Endothelial cell of umbilical vein (primary cell): ENCODE measurements at places on chromosomes 4 and X. TPM values are rescaled to one million over a fixed set of nuclear protein-coding genes. Genes with fewer than 3 reads are reported as not detected.

DNA sequence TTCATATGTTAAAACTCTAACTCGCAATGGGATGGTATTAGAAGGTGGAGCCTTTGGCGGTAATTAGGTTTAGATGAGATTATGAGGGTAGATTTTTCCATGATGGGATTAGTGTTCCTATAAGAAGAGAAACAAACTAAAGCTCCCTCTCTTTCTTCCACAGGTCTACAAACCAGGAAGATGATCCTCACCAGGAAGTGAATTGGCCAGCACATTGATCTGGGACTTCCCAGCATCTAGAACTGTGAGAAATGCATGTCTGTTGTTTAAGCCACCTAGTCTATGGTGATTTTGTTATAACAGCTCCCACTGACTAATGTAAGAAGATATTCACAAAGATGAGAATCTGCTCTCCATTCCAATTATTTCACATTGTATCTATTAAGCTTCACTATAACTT, 2266.9 kb downstream of the PCDH7 start:
- no peak for DNase-seq

CXCL3 gene
- total RNA-seq = 1.3 and 1.4 TPM in 2 replicates

- DNase-seq = no peak
Measured at GRCh38 chr4:15771216-15772058, 6.7 kb upstream of the CD38 start.

CCDC149 gene
- total RNA-seq = 11.3 and 12.5 TPM in 2 replicates

DNA sequence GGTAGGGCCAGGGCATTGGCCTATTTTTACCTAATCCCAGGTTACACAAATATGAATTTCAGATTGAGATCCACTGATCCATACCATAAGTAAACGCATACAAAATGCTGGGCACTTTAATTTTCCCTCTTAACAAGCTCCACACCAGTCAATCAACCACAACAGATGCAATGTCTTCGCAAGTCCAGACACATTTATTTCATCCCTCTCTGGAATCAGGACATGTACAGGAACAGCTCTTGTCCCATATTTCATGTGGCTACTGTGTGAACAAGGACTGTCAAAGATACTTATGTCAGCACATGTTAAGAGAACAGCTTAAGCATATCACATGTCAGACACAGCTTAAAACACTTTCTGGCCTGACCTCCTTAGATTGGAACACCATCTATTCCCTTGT, 145.9 kb downstream of the PPP3CA start:
- DNase-seq = no peak

- DNase-seq = no peak
Measured at GRCh38 chrX:69195192-69195591, 29.9 kb upstream of the PJA1 start.

DNA sequence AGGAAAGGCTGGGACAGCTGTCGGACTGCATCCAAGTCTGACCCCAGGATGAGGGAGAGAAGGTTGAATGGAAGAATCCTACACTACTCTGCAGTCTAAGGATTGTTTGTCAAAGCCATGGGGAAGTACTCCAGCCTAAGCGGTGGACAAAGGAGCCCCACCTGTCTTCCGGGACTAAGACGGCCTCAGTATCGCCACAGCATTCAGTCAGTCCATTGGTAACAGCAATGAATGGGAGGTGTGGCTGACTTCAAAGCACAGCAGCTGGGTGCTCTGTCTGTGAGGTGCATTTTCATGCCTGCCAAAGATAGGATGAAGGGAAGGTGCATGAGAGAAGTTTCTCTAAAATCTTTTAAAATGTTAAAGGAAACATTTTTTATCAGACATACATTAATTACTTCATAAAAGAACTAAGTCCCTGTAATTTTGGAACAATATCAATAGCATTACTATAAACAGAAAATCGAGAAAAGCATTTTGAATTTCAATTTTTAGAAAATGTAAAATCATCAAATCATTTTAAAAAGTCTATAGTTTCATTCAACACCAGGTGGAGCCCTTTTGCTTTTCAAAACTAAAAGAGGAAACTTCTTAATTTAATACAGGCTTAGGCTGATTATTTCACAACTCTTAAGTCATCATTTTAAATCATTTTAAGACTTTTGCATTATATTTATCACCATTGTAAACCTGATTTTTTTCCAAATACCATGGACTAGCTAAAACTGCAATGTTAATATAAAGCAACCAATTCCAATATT, 27.6 kb upstream of the INTU start:
- DNase-seq = peak; percentile 26

ATP6AP1 gene
- total RNA-seq = 136 and 145 TPM in 2 replicates

DNA sequence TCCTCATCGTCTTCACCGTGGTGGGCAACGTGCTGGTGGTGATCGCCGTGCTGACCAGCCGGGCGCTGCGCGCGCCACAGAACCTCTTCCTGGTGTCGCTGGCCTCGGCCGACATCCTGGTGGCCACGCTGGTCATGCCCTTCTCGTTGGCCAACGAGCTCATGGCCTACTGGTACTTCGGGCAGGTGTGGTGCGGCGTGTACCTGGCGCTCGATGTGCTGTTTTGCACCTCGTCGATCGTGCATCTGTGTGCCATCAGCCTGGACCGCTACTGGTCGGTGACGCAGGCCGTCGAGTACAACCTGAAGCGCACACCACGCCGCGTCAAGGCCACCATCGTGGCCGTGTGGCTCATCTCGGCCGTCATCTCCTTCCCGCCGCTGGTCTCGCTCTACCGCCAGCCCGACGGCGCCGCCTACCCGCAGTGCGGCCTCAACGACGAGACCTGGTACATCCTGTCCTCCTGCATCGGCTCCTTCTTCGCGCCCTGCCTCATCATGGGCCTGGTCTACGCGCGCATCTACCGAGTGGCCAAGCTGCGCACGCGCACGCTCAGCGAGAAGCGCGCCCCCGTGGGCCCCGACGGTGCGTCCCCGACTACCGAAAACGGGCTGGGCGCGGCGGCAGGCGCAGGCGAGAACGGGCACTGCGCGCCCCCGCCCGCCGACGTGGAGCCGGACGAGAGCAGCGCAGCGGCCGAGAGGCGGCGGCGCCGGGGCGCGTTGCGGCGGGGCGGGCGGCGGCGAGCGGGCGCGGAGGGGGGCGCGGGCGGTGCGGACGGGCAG, 792 bp downstream of the ADRA2C start:
- no peak for DNase-seq

TMEM47 gene
- total RNA-seq = 22.2 and 26.8 TPM in 2 replicates

FGFR3 gene
- 1.2 TPM in 2 replicates for total RNA-seq
